ENCODE measurements at places on chromosomes 5 and 9.

- no peak for DNase-seq
These were observed 9.2 kb downstream of the TAF11L12 start for GRCh38 chr5:17619354-17619753.

DNA sequence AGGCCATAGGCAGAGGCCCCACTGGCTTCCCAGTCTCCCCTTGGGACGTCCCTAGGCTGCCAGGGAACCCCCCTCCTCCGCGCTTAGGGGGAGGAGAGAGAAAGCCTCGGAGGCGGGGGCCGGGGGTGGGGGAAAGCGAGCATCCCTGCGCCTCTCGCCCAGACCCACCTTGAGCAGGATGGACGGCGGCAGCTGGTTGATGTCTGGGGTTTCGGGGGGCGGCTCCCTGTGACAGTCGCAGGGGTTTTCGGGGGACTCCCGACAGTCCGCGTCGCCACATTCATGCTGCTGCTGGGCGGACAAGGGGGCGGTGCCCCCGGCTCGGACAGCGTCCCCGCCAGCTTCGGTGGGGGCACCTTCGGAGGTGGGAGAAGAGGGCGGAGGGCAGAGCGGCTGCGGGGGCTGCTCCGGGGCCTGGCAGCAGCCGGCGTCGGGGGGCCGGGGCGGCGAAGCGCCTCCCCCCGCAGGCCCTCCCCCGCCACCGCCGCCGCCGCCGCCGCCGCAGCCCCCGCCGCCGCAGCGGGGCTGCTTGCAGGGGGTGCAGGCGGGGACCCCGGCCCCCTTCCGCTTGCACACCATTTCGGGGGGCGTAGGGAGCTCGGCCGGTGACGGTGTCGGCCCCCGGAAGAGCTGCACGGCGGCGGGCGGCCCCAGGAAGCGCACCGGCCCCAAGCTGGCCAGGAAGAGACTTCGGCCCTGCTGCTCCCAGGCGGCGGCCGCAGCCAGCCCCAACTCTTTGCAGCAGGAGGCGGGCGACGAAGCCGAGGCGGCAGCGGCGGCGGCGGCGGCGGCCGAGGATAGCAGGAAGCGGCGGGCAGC, 1.2 kb downstream of the FBXL17 start:
- no peak for DNase-seq

DNA sequence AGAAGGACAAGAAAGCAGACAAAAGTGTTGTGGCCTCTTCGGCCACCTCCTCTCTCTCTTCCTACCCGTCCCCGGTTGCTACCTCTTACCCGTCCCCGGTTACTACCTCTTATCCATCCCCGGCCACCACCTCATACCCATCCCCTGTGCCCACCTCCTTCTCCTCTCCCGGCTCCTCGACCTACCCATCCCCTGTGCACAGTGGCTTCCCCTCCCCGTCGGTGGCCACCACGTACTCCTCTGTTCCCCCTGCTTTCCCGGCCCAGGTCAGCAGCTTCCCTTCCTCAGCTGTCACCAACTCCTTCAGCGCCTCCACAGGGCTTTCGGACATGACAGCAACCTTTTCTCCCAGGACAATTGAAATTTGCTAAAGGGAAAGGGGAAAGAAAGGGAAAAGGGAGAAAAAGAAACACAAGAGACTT, 2.4 kb downstream of the EGR1 start:
- DNase-seq = no peak

DNA sequence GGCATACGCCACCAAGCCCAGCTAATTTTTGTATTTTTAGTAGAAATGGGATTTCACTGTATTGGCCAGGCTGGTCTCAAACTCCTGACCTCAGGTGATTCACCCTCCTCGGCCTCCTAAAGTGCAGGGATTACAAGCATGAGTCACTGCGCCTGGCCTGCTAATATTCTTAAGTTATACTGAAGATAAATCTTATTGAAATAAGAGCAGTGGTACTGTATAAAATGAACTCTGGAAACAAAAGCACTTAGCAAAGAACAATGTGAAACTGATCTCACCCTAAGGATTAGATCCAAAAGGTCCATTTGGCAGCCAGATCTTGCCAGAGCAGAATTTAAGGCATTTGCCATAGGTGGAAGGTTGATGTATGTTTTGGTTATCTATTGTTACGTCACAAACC, 27.1 kb downstream of the CYSTM1 start:
- no peak for DNase-seq

- no peak for DNase-seq
These were observed 159.1 kb downstream of the LRRC70 start for GRCh38 chr5:62737766-62738165.

DNA sequence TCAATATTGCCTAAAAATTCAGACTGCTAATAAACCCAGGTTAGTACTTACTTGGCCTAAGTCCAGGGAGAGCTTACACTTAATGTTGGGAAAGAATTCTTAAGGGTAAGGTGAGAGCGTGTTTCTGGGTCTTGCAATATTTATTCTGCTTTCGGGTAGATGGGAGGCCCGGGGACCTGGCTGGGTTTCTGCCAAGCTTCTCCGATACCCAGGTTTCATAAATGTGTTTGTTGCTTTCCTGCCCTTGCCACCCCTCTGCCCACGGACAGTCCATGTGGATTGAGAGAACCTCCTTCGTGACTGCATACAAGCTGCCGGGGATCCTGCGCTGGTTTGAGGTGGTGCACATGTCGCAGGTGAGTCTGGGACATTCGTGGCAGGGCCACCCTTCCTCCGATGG, 48.4 kb upstream of the FOXI1 start:
- DNase-seq = no peak

DNA sequence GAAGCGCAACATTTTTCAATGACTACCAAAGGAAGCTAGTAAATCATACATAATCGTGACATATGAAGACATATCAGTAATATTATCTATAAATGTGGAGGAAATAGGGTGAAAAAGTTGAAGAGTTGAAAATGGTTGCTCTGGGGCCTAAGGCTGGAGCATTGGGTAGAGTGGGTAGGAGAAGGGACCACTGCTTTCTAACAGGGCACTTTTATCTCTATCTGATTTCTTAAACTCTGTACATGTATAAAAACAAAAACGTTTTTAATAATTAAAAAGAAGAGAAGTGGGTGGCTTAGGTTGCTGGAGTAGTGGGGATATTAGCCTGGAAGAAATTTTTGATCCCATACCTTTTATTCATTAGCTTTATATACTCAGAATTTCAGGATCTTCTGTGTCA, 44.2 kb upstream of the ITGA1 start:
- DNase-seq = no peak

GRCh38 chr9:9973062-9973461, 639.7 kb downstream of the PTPRD start:
- no peak for DNase-seq

- no peak for DNase-seq
These were observed 43.4 kb downstream of the UBE2R2 start for GRCh38 chr9:33860200-33860871.

DNA sequence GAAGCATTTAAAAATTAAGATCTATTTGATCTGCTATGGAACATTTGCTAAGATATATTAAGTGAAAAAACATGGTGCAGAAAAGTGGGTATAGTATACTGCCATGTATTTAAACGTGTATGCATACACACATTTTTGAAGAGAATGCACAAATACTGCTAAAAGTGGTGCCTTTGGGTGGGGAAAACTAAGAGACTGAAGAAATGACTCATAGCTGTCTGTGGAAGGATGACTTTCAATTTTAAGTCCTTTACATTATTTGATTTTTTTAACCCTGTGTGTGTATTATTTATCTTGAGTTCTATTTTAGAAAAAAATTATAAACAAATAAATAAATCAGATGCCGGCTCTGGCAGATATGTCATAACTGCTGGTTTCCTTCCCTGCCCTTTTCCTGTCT, 120.7 kb upstream of the SLIT3 start:
- no peak for DNase-seq

DNA sequence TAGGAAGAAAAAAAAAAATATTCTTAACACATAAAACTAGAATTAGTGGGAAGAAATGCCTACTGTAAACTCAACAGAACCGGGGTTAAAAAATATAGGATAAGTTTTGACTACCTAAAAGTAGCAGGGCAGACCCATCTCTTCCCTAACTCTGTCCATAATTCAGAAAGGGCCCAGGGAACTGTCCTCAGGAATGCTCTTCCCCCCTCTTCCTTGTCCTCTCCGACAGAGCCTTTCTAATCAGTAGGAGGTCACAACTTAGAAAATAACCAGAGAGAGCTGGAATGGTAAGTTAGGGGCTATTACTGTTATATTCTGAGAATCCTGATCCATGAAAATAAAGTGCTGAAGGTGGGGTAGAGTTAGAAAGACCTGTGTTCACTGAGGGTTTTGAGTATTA, 22.2 kb downstream of the PIK3R1 start:
- DNase-seq = no peak

DNA sequence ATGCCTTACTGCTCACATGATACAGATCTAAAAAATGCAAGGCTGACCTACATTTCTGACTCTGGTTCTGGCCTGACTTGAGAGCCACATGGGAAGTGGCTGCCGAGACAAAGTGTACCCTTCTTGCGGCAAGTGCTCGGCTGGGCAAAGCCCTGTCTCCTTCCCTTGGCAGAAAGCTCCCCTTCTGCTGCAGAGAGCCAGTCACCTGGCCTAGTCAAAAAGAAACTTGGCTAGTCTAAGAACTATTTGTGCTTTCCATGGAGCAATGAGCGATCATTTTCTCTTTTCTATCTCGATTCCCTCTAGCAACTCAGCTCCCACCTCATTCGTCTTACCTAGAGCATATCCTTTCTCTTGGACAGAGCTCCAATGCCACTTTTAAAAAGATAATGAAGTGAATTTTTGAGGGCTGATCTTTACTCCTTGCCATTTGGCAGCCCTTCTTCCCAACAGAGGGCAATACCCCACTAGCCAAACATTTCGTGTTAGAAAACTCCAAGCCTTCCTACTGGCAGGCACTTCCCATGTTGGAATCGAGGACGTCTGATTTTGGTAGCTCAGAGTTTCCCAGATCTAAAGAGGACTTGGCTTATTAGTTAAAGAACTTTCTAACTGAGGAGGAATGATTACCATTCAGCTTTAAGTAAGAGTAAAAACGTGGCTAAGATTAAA, 108.1 kb upstream of the PRRC1 start:
- no peak for DNase-seq

GRCh38 chr5:61334868-61335615, 3.0 kb downstream of the ZSWIM6 start:
- no peak for DNase-seq

GRCh38 chr5:73120222-73121118, at the start of gene TMEM171:
Gene TMEM171, plus strand, starts transcription at chr5:73120575. Its CDS starts 2,799 bp downstream, at chr5:73123374.
- no peak for DNase-seq

DNA sequence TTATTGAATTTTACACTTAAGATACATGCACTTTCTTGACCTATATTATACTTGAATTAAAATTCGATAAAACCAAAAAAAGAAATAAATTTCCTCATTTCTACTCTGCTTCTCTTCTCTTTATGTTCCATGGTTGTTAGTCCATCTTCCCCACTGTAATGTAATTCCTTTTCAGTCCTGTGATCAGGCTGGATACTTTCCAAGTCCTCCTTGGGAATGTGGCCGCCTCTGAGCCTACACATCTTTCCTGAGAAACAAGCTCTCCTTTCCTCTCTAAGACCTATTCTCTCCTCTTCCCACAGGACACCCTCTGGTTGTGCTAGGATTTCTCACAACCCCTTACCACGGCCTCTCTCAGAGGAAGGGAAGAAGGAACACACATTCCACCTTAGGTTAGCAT, 285.1 kb downstream of the DNAH5 start:
- no peak for DNase-seq

DNA sequence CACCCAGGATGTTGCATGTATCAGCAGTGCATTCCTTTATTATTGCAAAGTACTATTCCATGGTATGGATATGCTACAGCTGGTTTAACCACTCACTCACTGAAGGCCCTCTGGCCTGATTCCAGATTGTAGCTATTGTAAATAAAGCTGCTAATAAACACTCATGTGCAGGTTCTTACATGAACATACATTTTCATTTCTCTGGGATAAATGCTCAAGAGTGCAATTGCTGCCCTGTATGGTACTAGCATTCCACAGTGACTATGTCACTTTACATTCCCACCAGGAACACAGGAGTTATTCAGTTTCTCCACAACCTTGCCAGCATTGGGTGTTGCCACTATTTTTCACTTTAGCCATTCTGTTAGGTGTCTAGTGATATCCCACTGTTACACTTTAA, 267.6 kb downstream of the SPOCK1 start:
- DNase-seq = peak; percentile 78

GRCh38 chr5:156920042-156920860, 42.8 kb downstream of the TIMD4 start:
- peak; percentile 92 for DNase-seq

Data from RCC 7860 (cell line).